LNCaP clone FGC (cell line): ENCODE measurements at places on chromosomes 12 and 14.

DNA sequence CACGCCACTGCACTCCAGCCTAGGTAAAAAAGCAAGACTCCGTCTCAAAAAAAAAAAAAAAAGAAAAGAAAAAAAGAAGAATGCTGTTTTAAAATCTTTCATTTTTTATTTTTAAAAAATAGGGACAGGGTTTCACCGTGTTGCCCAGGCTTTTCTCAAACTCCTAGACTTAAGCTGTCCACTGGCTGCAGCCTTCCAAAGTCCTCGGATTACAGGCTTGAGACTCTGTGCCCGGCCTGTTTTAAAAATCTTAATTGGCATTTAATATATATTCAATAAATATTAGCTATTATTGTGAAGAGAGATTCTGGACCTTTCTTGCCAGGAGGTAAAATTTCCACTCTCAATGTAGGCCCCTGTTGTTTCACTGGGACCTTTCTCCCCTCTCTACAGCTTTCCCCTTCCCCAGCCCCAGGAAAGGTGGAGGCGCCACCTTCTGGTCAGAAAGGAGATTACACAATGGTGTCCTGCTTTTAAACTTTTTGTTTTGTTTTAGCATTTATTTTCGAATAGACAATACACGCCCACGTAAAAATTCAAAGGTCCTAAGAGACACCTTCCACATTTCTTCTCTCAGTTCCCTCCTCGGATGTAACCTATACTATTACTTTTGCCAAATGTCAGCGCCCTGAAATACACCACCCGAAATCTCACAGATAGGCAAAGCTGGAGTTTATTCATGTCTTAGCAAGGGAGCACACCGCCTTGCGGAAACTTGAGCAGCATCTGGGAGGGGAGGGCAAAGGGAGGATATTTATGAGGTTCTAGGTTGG, 23.8 kb upstream of the PHC1 start:
- DNase-seq: no peak

- no peak for DNase-seq
Observed at GRCh38 chr12:48972952-48973483, 1.5 kb upstream of the WNT10B start.

DNA sequence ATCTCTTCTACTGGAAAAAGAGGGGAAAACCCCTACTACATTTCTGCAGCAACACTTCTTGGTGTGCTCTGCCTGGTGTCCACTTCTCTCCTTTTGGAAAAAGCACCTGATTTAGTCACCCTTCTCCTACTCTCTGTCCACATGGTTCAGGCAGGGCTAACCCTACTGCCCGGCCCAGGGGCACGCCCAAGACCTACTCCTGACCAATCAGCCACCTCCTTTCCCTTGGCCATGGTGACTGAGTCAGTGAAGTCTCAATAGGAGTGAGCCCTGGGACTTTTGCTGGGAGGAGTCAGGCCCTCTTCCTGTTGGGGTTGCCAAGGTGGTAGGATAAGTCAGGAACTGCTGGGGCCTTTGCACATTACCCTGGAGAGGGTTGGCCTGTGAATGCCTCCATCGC, 52.5 kb upstream of the MYL2 start:
- no peak for DNase-seq

DNA sequence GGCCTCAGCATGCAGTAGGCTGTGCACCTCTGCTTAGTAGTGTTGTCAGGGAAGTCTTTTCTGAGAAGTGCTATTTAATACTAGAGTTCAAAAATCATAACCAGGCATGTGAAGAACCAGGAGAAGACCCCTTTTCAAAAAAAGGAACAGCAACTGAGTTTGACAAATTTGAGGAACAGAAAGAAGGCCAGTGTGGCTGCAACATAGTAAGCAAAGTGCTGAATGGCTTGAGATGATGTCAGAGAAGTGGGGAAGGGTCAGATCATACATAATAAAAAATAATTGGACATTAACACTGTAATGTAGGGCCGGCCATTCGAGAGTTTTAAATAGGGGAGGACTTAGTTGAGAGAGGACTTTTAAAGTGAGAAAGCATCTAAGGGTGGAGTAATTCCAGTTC, 11.1 kb upstream of the CNTN1 start:
- no peak for DNase-seq

- no peak for DNase-seq
Observed at GRCh38 chr14:101463566-101464171, 97.6 kb upstream of the DIO3 start.

GRCh38 chr12:102542816-102543440, 62.6 kb upstream of the IGF1 start:
- DNase-seq: no peak

GRCh38 chr12:46915836-46916235, 90.0 kb upstream of the SLC38A4 start:
- DNase-seq: no peak

DNA sequence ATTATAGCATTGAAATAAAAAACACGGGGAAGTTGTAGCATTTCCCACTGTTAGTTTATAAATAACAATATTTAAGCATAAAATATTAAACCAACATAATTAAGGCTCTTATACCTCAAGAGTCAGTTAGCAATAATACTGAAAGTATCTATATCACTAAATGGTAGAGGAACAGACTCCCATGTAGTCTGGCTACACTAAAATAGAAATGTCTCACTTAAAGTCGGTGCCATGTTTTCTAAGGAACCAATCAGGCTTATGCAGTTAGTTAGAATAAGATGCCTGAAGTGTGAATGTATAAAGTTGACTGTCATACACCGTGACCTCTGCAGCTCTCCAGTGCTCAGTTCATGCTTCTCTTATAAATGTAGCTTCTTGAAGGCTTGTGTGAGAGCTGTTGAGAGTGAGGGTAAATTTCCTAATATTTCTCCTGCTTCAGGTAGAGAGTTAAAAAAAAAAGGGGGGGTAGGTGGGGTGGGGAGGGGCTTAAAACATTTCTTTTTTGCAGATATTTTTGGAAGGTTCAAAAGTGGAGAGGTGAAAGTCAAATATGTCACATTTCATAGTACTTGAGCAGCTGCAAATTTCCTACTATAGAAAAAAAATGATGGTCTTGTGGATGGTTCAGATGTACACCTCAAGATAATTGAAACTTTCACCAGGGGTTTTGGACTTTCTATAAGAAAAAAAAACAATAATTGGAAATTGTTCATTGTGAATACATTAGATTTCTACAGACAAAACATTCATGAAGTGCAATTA, 64.5 kb downstream of the PTCSC3 start:
- DNase-seq: no peak

DNA sequence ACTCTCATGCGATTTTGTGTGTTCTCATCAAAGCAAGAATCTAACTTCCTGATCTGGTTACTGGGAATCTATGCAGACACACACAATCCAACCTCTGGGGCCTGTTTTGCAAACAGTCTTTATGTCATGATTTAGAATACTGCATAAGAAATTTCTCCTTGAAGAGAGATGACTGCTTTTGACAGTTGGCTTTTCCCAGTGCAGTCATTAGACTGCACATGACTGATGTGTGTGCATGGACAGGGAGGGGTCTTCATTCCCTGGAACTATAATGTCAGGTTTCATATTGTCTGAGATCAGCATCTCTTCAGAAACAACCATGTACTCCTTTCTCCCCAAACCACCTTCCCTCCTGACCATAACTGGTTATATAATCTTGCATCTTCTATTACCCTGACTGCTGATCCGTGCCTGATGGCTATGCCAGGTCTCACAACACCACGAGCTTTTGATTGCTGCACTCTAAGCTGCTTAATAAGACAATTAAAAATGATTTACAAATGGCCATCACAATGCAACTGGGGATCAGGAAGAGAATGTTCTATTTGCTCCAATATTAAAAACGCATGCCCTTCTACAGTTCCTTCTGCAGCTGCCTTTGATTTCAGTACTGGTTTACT, 995.4 kb downstream of the NRXN3 start:
- no peak for DNase-seq

DNA sequence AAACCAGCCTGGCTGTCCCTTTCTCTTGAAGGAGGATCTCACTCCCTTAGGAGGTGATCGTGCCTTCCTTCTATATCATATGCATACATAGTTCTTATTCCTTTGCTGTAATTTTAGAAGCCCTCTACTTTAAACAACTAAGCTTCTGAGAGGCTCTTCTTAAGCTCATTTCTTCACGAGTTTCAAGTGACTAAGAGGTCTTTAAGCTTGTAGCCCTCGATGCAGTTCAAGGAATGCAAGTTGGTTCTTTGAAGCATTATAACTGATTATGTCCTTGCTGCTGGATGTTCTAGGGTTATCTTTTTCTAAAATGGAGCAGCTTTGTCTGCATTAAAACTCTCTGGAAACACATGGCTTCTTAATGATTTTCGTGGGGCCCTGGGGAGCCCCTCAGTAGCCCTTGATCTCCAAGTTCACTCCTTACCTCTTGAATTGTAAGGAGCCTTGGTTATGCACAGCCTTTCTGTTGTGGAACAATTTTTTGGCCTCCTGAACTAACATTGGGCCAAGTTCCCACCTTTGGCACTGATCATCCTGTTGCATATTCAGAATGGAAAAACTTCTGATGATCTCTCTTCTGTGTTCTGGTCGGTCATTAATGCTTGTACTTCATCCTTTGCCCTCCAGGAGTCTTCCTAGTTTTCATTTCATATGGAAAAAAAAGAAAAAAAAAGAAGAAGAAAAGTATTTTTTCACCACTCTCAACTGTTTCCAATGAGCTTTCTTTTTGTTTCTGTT, 12.6 kb downstream of the RASSF8 start:
- DNase-seq: no peak

DNA sequence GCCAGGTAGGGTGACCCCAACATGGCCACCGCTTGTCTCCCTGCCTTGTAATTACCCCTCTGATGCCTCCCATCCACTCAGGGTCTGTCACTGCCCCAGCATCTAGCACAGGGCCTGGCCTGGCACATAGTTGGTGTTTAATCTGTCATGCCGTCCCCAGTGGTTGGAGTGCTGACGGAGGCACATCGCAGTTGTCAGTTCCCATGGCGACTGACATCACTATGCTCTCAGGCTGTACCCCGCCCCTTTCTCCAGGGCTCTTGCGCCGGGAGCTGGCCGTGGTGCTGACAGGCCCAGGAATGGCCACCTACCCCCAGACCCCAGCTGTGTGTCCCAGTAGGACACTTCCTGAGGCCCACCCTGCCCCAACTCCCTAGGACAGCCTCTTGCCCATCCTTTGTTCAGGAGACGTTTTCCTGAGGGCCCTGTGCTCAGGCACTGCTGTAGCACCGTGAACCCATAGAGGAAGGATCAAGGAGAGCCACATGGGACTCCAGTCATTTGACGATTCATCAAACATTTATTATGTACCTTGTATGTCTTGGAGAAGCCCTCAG, 23.0 kb downstream of the FAM222A start:
- no peak for DNase-seq

DNA sequence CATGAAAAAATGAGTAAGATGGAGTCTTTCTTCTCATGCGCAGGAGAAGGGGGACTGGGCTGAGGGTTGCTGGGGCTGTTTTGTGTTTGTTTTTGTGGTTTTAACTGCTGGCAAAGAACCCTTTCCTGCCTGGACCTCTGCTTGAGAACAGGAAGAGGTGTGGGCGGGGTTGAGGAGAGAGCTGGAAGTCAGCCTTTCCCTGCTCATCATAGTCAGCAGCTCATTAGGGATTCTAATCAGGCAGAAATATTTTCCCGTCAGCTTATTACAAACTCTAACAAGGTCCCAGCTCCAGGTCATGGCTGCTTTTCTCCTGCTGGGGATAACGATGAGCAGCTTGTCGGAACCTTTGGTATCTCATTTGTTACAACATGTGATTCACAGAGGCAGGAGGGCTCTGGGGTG, 185.0 kb upstream of the NRXN3 start:
- DNase-seq: no peak

GRCh38 chr12:95648990-95649791, 97.9 kb upstream of the USP44 start:
- DNase-seq: no peak

- no peak for DNase-seq
Observed at GRCh38 chr12:3871356-3871755, 1.8 kb downstream of the PARP11 start.

DNA sequence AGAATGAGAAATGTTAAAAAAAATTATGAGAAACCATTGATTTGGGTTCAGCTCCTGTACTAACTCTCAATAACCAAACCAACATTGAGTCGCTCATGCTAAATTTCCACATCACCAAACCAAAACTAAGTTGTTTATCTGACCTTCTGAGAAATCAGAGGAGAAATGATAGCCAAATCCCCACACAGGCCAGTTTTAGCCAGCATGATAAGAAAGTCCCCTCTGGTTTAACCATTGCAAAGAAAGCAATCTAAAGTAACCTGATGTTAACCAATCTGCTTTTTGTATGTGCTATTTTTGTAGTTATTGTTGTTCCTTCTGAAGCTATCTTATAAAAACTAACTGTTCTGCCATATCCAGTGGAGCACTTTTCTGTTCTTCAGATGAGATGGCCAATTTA, 599.7 kb downstream of the SLC16A7 start:
- DNase-seq: no peak

GRCh38 chr12:52977170-52977569, 28.3 kb downstream of the KRT18 start:
- DNase-seq: no peak

DNA sequence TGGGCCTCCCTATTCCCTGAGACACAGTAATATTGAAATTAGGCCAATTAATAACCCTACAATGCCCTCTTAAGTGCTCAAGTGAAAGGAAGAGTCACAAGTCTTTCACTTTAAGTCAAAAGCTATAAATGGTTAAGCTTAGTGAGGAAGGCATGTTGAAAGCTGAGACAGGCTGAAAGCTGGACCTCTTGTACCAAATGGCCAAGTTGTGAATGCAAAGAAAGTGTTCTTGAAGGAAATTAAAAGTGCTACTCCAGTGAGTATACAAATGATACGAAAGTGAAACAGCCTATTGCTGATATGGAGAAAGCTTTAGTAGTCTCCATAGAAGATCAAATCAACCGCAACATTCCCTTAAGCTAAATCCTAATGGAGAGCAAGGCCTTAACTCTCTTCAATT, 140.8 kb downstream of the PTCSC3 start:
- no peak for DNase-seq

DNA sequence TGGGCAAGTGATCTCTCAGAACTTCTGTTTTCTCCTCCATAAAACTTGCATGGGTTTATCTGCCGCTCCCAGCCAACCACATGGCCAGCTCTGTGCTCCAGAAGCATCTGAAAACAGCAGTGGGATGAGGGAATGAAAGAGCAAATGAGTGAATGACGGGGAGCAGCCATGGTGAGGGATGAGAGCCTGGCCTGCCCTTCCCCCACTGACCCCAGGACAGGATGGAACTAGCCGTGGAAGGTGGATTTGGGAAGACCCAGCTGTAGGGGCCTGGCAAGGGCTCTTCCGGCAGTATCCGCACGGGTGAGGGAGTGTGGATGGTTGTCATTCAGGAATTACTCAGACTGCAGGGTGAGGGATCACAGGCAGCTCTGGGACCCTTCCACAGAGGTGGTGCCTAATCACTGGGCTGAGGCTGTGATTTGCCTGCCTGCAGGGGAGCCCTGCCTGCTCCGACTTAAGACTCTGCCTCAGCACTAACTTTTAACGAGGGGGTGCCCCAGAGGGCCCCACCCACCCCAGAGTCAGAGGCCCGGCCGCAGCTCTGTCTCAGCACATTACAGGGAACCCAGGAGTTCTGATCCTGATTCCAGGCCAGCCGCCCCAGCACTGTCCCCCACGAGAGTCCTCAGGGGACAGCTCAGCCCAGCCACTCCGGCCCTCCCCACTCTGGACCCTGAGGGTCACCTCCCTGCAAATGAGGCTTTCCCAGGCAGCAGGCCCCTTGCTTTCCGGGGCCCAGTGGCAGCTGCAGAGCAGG, 136.8 kb upstream of the C14orf180 start:
- DNase-seq: no peak

- DNase-seq: no peak
Observed at GRCh38 chr14:50230701-50231474, 490 bp downstream of the SOS2 start.
